ENCODE measurements at places on chromosomes 13 and 19.
A peak's percentile ranks its signal among the peaks of the same experiment; 100 is the strongest.

DNA sequence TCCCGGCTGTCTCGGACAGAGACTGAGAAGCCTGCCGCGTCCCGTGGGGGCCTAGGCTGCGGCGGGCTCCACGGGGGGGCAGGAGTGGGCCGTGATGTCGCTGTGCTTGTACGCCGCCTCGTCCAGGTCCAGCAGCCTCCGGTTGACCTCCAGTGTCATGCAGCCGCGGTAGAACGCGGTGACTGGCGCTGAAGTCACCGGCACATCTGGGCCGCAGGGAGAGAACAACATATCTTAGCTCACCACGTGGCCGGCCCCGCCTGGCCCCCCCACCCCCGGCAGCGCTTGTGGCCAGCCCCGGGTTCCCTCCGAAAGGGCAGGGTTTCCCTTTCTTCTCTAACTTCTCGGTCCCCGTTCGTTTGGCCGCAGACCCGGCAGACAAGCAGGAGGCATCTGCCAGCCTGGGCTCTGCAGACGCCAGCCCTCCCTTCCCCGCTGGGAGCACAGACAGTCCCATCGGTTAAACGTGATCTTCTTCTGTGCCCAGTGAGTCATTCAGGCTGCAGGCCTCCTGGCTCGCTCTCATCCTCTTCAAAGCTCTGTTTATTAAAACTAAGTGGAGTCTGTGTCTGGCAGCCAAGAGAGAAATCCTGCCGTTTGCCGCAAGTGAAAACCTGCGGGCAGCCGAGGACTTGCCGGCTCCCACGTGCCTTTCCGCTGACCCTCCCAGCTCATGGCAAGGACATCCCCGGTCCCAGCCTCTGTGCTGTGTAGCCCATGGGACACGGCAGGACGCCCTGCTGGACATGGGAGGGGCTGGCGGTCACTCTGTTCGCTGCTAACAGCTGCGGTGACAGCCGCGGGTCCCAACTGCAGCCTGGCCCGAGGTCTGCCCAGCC, 42.8 kb downstream of the GAS6 start:
- no peak for DNase-seq

DNA sequence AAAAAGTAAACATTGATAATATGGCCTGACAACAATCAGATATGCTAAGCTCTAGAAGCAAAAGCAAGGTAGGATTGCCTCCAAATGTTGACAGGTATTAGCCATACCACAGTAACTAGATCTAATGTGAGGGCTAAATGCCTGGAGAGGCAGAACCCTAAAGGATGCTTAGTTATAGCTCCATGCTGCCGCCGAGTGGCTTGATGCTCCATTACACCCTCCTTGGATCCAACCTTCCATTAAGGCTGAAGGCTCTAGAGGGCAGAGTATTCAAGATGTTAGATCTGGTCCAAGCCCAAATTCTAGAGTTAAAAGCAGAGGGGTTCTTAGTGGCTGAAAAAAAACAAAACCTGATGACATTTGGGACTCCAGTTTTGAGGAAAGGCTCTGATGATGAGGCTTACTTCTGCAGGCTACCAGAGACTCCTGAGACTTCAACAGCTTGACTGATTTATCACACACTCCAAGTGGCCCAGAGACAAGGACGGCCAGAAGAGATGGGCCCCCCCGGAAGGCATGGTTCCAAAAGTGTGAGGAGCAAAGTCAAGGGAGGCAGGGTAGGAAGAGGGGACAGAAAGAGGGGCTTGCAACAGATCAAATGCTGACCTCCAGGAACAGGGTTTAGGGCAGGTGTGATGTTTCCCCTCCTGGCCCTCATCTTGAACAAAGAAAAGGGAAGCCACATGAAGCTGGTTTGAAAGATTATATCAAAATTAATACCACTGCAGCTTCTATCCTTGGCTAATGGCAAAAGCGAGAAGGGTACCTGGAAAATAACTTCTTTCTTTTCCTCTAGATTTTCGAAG, 21.9 kb upstream of the CPB2 start:
- peak; percentile 42 for DNase-seq

DNA sequence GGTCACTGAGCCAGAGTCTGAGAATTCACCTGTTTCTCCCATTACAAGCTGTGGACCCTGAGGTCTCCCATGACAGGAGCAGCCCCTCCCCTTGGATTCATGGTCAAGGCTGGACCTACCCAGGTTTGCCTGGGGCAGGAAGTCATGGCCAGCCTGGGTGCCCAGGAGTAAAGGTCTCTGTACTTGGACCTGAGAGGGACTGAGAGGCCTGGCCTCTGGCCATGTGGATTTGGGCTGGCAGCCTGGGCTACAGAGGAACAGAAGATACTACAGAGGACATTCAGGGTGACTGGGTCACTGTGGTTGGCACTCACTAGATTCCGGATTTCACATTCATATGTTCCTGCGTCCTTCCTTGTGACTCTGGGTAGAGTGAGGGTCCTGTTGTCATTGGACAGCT, 31.5 kb upstream of the CEACAM8 start:
- no peak for DNase-seq

- no peak for DNase-seq
Measured at GRCh38 chr13:46320821-46321220, 66.2 kb downstream of the RUBCNL start.

DNA sequence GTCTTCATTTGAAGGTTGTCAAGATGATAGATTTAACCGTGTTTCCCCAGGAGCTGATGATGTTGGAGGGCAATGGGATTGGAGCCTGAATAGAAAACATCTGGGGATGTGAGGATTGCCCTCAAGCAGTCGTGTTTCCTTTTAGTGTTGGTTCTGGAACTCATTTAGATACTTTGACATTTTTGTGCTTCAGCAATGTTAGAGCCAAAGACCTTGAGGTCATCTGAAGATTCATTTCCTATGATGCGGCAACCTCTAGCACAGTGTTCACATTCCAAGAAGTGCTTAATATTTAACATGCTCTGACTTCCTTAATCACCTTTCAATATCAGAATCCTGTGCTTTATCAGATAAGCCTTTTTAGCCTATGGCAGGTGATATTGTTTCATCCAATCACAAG, 82.7 kb downstream of the SLC10A2 start:
- no peak for DNase-seq

DNA sequence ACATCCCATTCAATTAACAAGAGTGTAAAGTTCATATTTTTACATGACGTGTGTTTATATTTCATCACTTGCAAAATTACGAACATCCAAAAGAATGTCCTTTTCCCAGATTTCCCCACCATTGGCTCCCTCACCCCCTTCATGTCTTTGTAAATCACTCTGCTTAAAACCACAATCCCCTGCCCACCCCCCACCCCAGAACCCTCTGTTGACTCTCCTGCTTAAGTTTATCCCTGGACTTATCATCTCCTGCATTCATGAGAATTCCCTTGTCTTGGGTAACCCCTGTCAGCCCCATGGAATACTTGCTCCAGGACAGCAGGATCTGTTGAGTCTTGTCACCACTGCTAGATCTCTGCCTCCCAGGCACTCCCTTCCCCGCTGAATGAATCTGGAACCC, 109.9 kb downstream of the COL4A1 start:
- no peak for DNase-seq

GRCh38 chr13:45715351-45715750, 13.2 kb downstream of the CBY2 start:
- no peak for DNase-seq

DNA sequence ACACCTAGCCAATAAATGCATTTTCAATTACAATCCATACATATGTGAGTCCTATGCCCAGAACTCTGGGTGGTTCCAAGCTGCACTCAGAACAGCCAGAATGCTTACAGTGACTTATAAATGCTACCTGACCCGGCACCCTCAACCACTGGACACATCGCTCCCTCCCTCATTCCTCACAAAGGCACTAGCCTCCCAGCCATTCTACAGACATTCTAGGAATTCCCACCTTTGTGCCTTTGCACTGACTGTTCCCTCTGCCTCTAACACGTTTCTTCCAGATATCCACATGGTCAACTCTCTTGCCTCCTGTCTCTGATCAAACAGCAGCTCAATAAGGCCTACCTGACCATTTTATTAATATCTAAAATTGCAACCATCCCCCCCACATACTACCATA, 99.9 kb downstream of the LHFPL6 start:
- no peak for DNase-seq

GRCh38 chr13:84525865-84526264, 643.6 kb upstream of the SLITRK1 start:
- DNase-seq = no peak

DNA sequence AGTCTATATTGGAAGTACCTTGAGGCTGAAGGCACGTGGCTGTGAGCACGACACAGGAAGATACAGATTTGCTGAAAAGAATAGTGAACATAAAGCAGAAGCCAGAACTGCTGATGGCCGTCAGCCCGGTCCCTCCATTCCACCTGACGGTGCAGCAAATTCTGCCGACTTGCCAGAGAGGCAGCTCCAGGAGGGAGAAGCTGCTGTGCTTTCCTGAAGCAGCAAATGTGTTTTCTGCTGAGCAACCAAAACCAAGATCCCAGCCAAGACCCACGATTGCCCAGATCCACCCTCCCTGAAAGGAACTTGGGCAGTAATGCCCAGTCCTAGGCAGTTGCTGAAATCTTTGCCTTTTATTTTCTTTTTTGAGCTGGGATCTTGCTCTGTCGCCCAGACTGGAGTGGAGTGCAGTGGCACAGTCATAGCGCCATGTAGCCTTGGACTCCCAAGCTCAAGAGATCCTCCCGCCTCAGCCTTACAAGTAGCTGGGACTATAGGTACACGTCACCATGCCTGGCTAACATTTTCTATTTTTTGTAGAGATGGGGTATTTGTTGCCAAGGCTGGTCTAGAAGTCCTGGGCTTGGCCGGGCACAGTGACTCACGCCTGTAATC, 7.0 kb upstream of the RCN3 start:
- DNase-seq = no peak

DNA sequence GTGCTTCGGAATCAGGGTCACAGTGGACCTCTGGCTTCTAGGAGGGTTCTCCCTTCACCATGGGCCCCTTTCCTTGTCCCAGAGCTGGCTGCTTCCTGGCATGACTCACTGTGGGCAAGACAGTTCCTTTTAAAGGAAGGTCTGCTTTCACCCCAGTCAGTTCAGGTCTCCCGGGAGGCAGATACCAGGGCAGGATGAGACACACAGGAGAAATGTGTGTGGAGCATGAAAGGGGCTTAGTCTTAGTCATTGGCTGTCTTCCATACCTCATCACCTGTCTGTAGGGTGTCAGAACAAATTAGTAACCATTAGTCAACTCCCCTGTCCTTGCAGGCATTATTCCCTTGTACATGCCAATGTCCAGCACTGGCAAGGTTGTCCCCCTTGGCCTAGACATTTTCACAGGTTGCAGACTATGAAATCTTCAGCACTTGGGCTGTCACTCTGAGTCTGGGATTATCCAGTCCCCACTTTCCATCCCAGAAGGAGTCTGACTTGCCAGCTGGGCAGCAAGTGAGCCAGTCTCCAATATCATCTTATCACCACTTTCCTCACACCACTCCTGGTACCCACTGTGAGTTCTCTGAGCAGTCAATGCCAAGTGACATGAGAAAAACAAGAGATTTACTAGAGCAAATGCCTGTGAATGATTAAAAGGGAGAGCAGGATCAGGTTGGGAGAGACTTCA, 76.8 kb upstream of the MEDAG start:
- no peak for DNase-seq

DNA sequence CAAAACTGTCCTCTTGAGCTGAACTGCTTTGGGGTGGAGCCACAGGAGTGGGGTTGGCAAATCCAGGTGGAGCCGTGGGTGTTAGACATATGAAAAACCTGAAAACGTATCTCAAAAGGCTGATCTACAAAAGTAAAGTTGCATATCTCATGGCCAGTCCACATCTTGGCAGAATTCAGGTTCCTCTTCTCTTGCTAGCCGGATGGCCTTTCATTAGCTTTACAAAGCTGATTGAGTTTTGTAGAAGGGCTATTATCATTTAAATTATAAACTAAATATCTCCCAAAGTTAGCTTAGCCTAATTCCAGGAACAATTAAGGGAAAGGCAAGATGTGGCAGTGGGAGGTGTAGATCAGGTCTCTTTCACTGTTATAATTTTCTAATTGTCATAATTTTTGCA, 1427.7 kb downstream of the EFNB2 start:
- no peak for DNase-seq

DNA sequence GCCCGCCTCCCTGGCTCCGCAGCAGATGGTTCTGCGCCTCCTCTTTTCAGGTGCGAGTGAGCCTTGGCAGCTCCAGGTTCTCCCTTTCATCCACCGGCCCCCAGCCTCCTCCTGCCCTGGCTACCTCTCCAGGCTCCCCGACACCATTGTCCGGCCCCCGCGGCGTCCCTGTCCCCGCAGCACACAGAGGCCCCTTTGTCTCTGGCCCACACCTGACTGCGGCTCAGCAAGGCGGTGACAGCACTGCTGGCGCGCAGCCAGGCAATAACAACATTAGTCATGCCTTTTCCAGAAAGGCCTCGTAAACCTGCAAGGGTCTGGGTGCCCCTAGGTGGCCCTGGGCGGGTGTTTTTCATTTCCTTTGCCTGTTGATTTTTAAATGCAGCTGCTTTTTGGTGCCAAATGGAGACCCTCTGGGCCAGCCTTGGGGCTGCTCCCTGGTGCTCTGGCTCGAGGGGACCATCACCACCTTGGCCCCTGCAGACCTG, 73.2 kb upstream of the MEDAG start:
- peak; percentile 28 for DNase-seq

- no peak for DNase-seq
Measured at GRCh38 chr13:20360835-20361412, 128.8 kb upstream of the GJB6 start.

GRCh38 chr19:14371301-14371821, 9.9 kb upstream of the ADGRE5 start:
- no peak for DNase-seq

GRCh38 chr19:11617180-11618062, 20.1 kb downstream of the ZNF627 start:
- DNase-seq = no peak

DNA sequence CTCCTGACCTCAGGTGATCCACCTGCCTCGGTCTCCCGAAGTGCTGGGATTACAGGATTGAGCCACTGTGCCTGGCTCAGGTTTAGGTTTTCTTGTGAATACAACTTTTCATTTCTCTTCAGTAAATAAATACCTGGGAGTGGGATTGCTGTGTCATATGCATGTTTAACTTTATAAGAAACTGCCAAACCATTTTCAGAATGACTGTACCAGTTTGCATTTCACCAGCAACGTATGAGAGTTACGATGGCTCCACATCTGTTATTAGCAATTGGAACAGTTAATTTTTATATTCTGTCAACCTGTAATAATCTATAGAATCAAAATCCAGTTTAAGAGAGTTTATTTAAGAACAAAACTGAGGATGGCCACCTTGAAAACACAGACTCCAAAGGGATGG, 52.2 kb downstream of the TEX26 start:
- DNase-seq = no peak

DNA sequence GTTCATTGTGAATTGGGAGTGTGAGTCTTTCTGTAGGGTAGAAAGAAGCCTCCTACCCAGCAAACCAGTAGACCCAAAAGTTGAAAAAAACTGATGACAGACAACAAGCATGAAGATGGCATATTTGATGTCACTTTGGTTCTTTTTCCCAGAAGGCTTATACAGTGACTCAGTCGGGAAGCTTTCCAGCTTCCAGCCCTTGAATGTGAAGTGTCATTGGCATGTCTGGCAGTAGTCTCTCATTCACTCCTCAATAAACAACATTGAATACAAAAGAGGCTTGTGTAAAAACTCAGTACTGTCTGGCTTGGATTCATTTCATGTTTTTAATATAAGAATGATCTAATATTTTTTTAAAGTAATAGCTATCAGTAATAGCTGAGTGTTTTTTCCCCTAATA, 68.7 kb downstream of the IPO5 start:
- no peak for DNase-seq
